MCF 10A (cell line): ENCODE measurements at places on chromosomes 5 and 9. TPM values are rescaled to one million over a fixed set of nuclear protein-coding genes. Genes with fewer than 3 reads are reported as not detected.
A peak's percentile ranks its signal among the peaks of the same experiment; 100 is the strongest.

Gene AQP3
- 0.83 and 0.89 TPM in 2 replicates for total RNA-seq

Gene FSD1L
- 6.8 and 7.2 TPM in 2 replicates for total RNA-seq

Gene NTNG2
- total RNA-seq, result 0.44 TPM in 1 of 2 replicates, not detected in the other

Gene OBP2B
- not detected in 2 replicates for total RNA-seq

Gene RASEF
- total RNA-seq, result 6.9 and 7.5 TPM in 2 replicates

Gene FAM169A
- 13.5 and 14.3 TPM in 2 replicates for total RNA-seq

Gene PTCD2
- total RNA-seq, result 20.3 and 20.6 TPM in 2 replicates

Gene SPATA9
- not detected in 2 replicates for total RNA-seq

Gene CCDC183
- 0.26 and 1.3 TPM in 2 replicates for total RNA-seq

Gene VLDLR
- 5.0 and 7.2 TPM in 2 replicates for total RNA-seq

Gene FANCG
- 20.2 and 21.2 TPM in 2 replicates for total RNA-seq

Gene LCN15
- total RNA-seq, result not detected in 2 replicates

Gene RNF183
- not detected in 2 replicates for total RNA-seq

- H3K27me3 ChIP-seq, result no peaks in the 10 kb centered on the region
- peak; percentile 93 for DNase-seq
- H3K27ac ChIP-seq, result no peak overlapping the region
- no peaks in the 10 kb centered on the region for H3K4me1 ChIP-seq
- peaks cover 5% of the 10 kb centered on the region for H3K36me3 ChIP-seq
These were observed 28.2 kb downstream of the SLC6A7 start for GRCh38 chr5:150217873-150218692.

DNA sequence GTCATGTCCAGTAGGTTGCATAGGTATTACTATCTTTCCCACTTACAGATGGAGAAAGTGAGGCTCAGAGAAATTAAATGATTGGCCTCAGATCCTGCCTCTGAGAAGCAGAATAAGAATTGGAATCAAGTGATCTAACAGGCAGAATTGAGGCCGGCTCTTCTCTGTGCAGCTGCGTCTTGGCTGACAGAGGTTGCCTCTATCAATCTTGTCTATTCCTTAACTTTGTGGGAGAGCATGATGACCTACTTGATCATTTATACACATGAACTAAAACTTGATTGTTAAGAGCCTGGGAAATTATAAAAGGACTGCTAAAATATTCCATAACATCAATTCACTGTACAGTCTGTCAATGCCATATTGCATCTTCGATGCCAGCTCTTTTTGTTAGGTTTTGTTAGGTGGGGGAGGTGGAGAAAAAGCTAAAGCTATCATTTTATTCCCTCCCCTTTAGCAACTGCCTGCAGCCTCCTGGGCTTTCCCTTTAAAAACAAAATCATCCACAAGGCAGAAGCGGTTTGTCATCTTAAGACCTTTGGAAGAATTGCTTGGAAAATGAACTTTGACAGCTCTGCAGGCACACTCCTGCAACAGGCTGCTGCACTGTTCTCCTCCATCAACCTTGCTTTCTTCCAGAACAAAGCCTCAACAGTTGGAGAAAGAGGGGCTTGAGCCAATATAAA is 247.4 kb downstream of the SMARCA2 start:
- no peak for DNase-seq
- no peak overlapping the region for H3K4me3 ChIP-seq
- H3K27ac ChIP-seq, result no peak overlapping the region
- peaks cover 17% of the 10 kb centered on the region for H3K27me3 ChIP-seq
- no peaks in the 10 kb centered on the region for H3K36me3 ChIP-seq

- no peak overlapping the region for H3K27ac ChIP-seq
- H3K4me3 ChIP-seq, result no peak overlapping the region
- no peaks in the 10 kb centered on the region for H3K36me3 ChIP-seq
- no peaks in the 10 kb centered on the region for H3K4me1 ChIP-seq
These were observed 364.4 kb downstream of the CSNK1G3 start for GRCh38 chr5:123876276-123876790.

- peaks cover 38% of the 10 kb centered on the region for H3K36me3 ChIP-seq
- DNase-seq, result no peak
- H3K27ac ChIP-seq, result no peak overlapping the region
These were observed 24.2 kb upstream of the CATSPER3 start for GRCh38 chr5:134943547-134943946.

GRCh38 chr5:10594591-10595210 is 30.8 kb downstream of the ANKRD33B start:
- DNase-seq, result no peak
- peaks cover 42% of the 10 kb centered on the region for H3K4me1 ChIP-seq
- peak overlapping the region; percentile 94 for H3K27ac ChIP-seq
- H3K36me3 ChIP-seq, result no peaks in the 10 kb centered on the region
- H3K27me3 ChIP-seq, result no peaks in the 10 kb centered on the region

GRCh38 chr5:115661563-115661962 is 35.7 kb upstream of the TMED7 start:
- no peak for DNase-seq
- no peaks in the 10 kb centered on the region for H3K27me3 ChIP-seq
- peaks cover 17% of the 10 kb centered on the region for H3K4me1 ChIP-seq
- H3K27ac ChIP-seq, result no peak overlapping the region

GRCh38 chr9:35863583-35863982 is 6.6 kb downstream of the OR13J1 start:
- H3K4me3 ChIP-seq, result no peak overlapping the region
- H3K27ac ChIP-seq, result no peak overlapping the region
- no peaks in the 10 kb centered on the region for H3K36me3 ChIP-seq
- H3K27me3 ChIP-seq, result peaks cover 20% of the 10 kb centered on the region
- no peak for DNase-seq
- H3K4me1 ChIP-seq, result no peaks in the 10 kb centered on the region

GRCh38 chr9:72924154-72924790 is 28.6 kb downstream of the ALDH1A1 start:
- no peaks in the 10 kb centered on the region for H3K4me1 ChIP-seq
- no peaks in the 10 kb centered on the region for H3K36me3 ChIP-seq
- H3K27me3 ChIP-seq, result peaks cover 29% of the 10 kb centered on the region

DNA sequence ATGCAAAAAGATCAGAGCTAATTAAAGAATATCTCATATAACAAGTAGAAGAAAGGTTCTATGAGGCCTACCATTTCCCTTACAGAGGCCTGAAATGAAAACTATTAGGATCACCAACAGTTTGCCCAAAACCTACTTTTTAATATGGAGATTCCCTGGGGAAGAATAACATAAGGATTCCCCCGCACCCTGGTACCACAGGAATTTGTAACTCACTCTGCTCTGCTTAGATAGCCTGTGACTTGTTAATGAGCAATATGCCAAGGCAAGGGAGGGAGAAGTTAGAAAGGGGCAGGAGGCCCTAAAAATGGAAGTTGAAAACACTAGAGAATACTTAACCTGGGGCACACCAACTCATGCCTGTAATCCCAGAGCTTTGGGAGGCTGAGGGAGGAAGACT is 107.0 kb downstream of the CDH6 start:
- DNase-seq, result no peak
- no peaks in the 10 kb centered on the region for H3K36me3 ChIP-seq
- no peaks in the 10 kb centered on the region for H3K4me1 ChIP-seq
- H3K27me3 ChIP-seq, result no peaks in the 10 kb centered on the region
- H3K27ac ChIP-seq, result no peak overlapping the region
- H3K4me3 ChIP-seq, result no peak overlapping the region

- peaks cover 46% of the 10 kb centered on the region for H3K27me3 ChIP-seq
- no peaks in the 10 kb centered on the region for H3K4me1 ChIP-seq
- H3K36me3 ChIP-seq, result no peaks in the 10 kb centered on the region
- H3K27ac ChIP-seq, result no peak overlapping the region
These were observed 143.8 kb downstream of the HSD17B3 start for GRCh38 chr9:96158147-96158546.

DNA sequence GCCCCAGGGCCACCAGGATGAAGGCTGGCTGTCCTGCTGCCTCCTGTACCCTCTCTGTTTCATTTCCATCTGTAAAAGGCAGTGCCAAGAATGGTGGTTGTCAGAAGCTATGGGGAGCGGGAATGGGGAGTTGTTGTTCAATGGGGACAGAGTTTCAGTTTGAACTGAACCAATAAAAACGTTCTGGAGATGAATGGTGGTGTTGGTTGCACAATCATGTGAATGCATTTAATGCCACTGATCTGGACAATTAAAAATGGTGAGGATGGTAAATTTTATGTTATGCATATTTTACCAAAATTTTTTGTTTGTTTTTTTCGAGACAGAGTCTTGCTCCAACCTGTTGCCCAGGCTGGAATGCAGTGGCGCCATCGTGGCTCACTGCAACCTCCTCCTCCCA is 58.1 kb downstream of the PTPDC1 start:
- no peaks in the 10 kb centered on the region for H3K27me3 ChIP-seq
- H3K4me1 ChIP-seq, result peaks cover 44% of the 10 kb centered on the region
- H3K36me3 ChIP-seq, result no peaks in the 10 kb centered on the region
- no peak overlapping the region for H3K4me3 ChIP-seq
- DNase-seq, result no peak
- H3K27ac ChIP-seq, result peak overlapping the region; percentile 93

- H3K4me3 ChIP-seq, result peak overlapping the region; percentile 76
- DNase-seq, result peak; percentile 79
- no peaks in the 10 kb centered on the region for H3K27me3 ChIP-seq
- peak overlapping the region; percentile 93 for H3K27ac ChIP-seq
- peaks cover 8% of the 10 kb centered on the region for H3K36me3 ChIP-seq
- peaks cover 14% of the 10 kb centered on the region for H3K4me1 ChIP-seq
These were observed 1.3 kb downstream of the ARAP3 start for GRCh38 chr5:141680751-141681201.

DNA sequence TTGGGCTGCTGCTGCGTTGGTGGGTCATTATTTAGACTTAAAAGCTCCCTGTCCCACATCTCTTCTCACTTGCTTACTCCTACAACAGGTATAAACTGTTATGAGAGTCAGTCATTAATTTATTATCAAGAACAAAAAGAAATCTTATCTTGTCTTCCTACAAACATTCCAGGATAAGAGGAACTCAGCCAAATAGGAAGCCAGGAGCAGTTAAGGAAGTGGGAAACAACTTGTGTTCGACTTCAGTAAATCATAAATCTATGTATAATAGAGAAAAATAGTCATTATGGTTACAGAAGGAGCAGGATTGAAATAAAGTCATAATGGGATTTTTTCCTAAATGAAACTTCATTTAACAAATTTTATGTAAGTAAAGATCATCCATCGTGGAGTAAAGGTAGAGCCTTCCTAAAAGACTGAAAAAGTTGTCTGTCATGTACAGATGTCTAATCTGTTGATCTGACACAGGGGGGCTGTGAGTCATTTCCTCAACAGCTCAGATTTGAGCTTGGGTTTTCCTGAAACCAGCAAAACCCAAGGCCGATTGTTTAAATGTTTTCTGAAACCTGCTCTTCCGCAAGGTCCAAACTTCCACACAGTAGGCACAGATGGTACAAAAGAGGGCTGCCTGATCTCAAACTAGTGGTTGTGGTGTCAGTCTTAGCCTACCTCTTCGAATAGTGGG is 25.3 kb upstream of the LRRTM2 start:
- H3K4me1 ChIP-seq, result peaks cover 27% of the 10 kb centered on the region
- DNase-seq, result peak; percentile 70
- no peak overlapping the region for H3K4me3 ChIP-seq
- no peaks in the 10 kb centered on the region for H3K27me3 ChIP-seq

GRCh38 chr9:121573717-121574485 is 74.3 kb upstream of the GGTA1 start:
- no peak overlapping the region for H3K27ac ChIP-seq
- no peaks in the 10 kb centered on the region for H3K4me1 ChIP-seq
- H3K27me3 ChIP-seq, result peaks cover 28% of the 10 kb centered on the region
- no peaks in the 10 kb centered on the region for H3K36me3 ChIP-seq
- DNase-seq, result no peak
- no peak overlapping the region for H3K4me3 ChIP-seq

DNA sequence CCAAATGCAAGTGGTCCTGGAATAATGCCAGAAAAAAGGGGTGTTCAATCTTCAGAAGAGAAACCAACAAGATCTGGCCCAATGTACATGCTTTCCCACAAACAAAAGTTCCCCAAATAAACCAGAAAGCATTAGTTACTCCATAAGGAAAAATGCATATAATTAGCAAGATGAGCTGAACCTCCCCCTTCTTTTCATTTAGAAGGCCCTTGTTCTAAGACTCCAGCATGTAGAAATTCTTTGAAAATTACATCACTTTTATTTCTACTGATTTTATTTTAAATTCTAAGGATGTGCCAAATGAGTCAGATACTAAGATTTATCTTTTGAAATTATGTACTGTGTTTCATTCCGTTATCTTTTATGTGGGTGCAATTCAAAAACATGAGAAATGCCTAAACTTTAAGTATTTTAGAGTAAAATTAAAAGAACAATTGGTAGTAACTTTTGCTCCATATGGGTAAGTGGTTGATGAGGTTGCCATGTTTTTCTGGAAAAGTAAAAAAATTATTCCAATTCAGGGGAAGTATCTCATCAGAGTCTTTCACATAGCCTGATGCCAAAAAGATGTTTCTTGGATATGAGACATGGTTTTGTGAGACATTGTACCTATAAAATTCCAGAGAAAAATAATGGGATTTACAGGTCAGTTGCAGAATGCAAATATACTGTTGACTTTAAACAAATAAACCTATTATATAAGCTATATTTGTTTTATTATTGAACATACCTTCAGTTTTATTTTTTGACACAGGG is 106.5 kb upstream of the CCDC112 start:
- DNase-seq, result peak; percentile 30
- no peaks in the 10 kb centered on the region for H3K36me3 ChIP-seq
- peaks cover 6% of the 10 kb centered on the region for H3K4me1 ChIP-seq
- no peak overlapping the region for H3K27ac ChIP-seq
- no peaks in the 10 kb centered on the region for H3K27me3 ChIP-seq

DNA sequence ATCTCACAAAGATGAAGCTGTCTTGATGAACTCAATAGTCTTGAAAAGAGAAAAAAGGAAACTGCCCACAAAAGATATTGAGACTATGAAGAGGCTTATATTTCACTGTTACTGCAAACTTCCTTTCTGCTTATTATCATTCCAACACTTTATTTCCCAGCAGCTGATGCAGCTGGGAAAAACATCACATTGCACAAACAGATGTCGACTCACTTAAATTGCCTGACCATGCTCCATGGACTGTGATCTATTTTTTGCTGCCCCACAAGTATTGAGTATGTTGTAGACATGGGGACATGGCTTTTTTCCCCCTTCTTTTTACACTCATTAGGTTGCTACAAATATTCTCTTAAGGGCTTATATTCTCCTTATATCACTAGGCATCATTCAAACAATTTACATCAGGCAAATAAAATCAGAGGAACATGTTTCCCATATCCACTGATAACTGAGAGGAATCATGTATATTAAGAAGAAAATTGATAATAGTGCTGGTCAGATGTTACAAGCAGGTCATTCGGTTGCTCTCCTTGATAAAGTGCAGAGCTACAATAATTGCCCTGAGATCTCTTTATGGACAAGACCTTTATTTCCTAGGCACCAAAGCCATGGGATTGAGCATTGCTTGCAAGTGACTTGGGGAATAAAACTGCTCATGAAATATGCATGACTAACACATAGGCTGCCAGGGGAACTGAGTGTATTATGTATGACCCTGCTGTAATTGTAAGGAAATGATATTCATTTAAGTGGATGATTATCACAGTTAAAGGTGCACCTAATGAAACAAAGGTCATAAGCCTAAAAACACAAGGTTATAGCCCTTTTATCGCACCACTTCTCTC is 509.9 kb downstream of the ZNF608 start:
- DNase-seq, result no peak
- no peak overlapping the region for H3K27ac ChIP-seq
- no peaks in the 10 kb centered on the region for H3K36me3 ChIP-seq
- H3K4me3 ChIP-seq, result no peak overlapping the region
- no peaks in the 10 kb centered on the region for H3K27me3 ChIP-seq
